Thyroid gland (tissue), 4 donors: ENCODE measurements at places on chromosomes 3 and 15. TPM values are rescaled to one million over a fixed set of nuclear protein-coding genes. Genes with fewer than 3 reads are reported as not detected.

- no peaks in the 10 kb centered on the region for H3K4me1 ChIP-seq
- H3K4me3 ChIP-seq, result no peak overlapping the region
- peak overlapping the region; percentile 18 for H3K27ac ChIP-seq
Measured at GRCh38 chr15:63752075-63752684, 81.6 kb downstream of the HERC1 start.

DNA sequence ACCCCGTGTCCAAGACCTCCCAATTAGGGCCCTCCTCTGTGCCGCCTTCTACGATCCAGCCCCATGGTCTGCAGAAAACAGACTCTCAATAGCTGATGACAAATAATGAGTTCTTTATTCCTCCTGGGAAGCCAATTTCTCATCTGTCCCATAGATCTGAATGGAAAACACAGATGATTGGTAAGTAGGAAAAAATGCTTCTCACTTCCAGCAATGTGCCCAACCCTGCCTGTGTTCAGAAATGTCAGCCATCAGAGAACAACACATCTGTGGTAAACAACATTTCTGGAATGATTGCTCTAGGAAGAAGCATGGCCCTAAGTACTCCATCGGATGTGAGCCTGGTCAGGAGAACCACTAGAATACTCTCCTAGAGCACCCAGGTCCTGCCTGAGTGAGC, 240.5 kb upstream of the HES1 start:
- no peaks in the 10 kb centered on the region for H3K36me3 ChIP-seq
- DNase-seq, result no peak
- H3K27me3 ChIP-seq, result no peaks in the 10 kb centered on the region
- H3K4me1 ChIP-seq, result peaks cover 10% of the 10 kb centered on the region
- no peak overlapping the region for H3K27ac ChIP-seq

DNA sequence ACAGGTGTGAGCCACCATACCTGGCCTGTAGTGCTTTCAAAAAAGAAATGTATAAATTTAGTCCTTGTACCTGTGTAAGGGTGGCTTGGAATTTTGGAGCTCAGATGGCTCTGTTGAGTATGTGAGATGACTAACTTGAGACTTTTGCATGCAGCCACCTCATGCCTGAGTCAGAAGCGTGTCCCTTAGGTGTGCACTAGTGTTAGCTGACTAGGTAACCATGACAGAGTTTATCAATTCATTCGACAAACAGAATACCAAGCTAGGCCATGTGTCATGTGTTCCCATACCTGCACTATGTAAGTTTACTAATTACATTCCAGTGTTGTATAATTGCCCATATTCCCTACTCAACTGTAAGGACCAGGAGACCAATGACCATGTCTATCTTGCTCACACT, 4.0 kb upstream of the ZNF639 start:
- no peaks in the 10 kb centered on the region for H3K36me3 ChIP-seq
- H3K27me3 ChIP-seq, result no peaks in the 10 kb centered on the region
- H3K4me3 ChIP-seq, result no peak overlapping the region

DNA sequence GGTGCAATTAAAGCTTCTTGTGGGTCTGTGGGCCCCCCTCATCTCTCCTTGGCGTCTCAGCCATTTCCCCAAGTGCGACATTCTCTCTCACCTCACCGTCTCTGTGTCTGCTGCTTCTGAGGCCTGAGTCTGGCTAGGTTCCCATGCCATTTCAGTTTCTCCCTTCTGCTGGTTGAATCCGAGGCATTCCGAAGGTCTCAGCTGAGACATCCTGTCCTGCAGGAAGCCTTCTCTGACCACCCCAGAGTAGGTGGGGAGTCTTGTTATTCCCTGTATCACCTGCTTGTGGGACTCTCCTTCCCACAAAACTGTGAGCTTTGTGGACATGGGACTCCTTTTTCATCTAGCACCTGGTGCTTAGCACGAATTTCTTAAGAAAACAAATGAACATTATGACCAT, 78.3 kb downstream of the ASB7 start:
- no peak overlapping the region for H3K27ac ChIP-seq
- H3K4me3 ChIP-seq, result no peak overlapping the region

The QRICH1 gene
- 101 TPM for total RNA-seq

- H3K27ac ChIP-seq, result no peak overlapping the region
- no peaks in the 10 kb centered on the region for H3K4me1 ChIP-seq
- no peak for DNase-seq
- H3K27me3 ChIP-seq, result no peaks in the 10 kb centered on the region
- H3K36me3 ChIP-seq, result no peaks in the 10 kb centered on the region
Measured at GRCh38 chr3:77281721-77282120, 241.8 kb downstream of the ROBO2 start.
